Hindlimb muscle (tissue), 1 donor: ENCODE measurements at places on chromosomes 3 and 15. TPM values are rescaled to one million over a fixed set of nuclear protein-coding genes. Genes with fewer than 3 reads are reported as not detected.

GRCh38 chr15:95875121-95875643, 455.3 kb upstream of the NR2F2 start:
- no peak for DNase-seq

DNA sequence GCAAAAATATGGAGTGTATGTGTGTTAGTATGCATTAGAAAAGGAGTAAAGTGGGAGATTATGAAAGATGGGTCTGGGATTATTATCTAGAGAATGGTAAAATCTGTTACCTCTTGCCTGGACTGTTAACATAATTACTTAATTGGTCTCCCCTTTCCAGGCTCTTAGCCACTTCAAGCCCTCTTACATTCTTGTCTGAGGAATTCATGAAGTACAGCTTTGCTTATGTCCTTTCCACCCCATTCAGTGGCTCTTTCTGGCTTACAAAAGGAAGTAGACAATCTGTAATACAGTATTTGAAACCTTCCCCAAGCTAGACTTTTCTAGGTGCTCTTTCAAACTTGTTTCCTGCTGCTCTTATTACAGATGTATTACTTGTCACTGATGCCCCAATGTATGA, 129.8 kb downstream of the MBNL1 start:
- DNase-seq, result no peak

- no peak for DNase-seq
These were observed 81.4 kb downstream of the PDE8A start for GRCh38 chr15:85063088-85063487.

DNA sequence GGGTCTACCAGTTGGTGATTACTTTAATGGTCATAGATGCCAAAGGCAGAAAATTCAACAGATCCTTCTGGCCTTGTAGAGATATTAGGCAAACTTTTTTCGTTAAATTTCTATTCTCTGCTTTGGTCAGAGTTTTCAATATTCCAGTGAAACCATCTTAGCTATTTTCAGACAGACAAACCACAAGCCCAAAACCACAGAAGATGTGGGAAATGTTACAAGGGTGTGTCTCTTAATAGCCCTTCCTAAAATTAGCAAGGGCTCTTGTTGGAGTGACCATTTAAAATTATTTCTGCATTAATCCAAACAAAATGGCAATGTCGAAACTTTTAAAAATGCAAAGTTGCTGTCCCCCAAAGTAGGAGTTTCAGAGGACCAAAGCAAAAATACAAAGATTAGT, 102.8 kb downstream of the ARRDC4 start:
- no peak for DNase-seq

- no peak for DNase-seq
These were observed 179.1 kb downstream of the NTRK3 start for GRCh38 chr15:88077296-88078020.

The DGKG gene
- 0.89 TPM for polyA plus RNA-seq

The MRPL47 gene
- 32.7 TPM for polyA plus RNA-seq

The SOX2 gene
- polyA plus RNA-seq, result 0.18 TPM

The FANCD2OS gene
- not detected for polyA plus RNA-seq

The CHST14 gene
- 35.6 TPM for polyA plus RNA-seq

The APPL1 gene
- polyA plus RNA-seq, result 35.9 TPM
